Hematopoietic multipotent progenitor cell treated with erythropoietin and hydrocortisone succinate and interleukin-3 and kit ligand, for 4 days (in vitro differentiated cells): ENCODE measurements at places on chromosomes 11 and 22.

DNA sequence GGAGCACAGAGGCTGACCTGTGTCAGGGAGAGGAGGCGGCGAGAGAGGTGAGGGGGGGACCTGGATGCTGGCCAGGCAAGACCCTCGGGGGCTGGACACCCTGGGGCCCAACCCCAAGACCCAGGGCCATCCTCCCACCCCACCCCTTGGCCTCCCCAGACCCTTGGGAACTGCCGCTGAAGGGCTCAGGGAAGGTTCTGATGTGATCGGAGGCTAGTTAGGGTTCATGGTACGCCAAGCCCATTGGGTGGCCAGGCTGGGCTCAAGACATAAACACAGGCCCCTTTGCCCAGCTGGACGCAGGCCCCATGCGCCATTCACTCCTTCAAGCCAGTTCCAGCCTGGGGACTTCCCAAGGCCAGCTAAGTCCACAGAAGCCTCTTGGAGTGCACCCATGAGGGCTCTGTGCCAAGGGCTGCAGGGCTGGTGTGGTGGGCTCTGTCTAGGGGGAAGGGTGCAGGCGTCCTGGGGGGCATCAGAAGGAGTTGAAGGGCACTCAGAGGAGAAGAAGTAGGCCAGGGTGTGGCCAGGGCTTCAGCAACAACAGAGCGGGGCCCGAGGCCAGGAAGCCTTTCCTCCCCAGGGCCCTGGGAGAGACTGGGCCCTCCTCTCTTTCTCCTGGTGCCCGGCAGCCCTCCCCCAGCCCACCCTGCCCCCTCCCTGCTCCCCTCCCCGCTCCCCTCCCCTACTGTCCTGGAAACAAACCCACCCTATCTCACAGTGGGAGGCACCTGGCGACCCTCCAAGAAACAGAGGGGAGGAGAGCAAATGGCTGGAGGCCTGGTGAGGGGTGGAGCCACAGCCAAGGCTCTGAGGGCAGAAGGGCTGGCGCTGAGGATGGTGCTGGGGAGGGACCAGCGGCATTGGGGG lies 12.9 kb downstream of the TSPAN32 start:
- peak; percentile 88 for DNase-seq

GRCh38 chr11:82986446-82986845 lies 84.9 kb downstream of the DDIAS start:
- DNase-seq = no peak

GRCh38 chr22:46078241-46079092 lies 71.9 kb upstream of the PPARA start:
- DNase-seq = no peak

- DNase-seq = no peak
Measured at GRCh38 chr11:104076455-104076854, 40.0 kb downstream of the DDI1 start.

- DNase-seq = no peak
Measured at GRCh38 chr22:35590634-35591295, 26.4 kb downstream of the MB start.

DNA sequence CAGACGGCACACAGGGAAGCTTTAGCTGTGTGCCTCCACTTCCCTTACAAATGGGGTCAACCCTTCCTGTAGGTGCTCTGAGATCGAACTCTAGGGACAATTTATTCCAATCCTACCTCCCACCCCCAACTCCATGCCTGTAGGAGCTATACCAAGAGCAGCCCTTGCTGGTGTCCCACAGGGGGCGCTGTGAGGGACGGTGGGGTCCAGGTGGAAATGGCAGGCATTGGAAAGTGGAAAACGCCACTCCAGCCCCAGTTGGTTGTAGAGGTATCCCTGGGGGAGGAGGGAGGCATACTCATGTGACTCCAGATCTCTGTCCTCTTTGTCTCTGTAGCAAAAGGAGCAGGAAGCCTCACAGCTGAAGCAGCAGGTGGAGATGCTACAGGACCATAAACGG lies 161.3 kb downstream of the MYO18B start:
- DNase-seq = peak; percentile 11

- DNase-seq = no peak
Measured at GRCh38 chr11:70454197-70454767, 56.0 kb downstream of the CTTN start.

GRCh38 chr11:44805596-44805995 lies 78.8 kb downstream of the TSPAN18 start:
- no peak for DNase-seq

- no peak for DNase-seq
Measured at GRCh38 chr11:76568139-76568538, 102.4 kb downstream of the LRRC32 start.

GRCh38 chr11:26283852-26284408 lies 48.0 kb upstream of the ANO3 start:
- DNase-seq = no peak

DNA sequence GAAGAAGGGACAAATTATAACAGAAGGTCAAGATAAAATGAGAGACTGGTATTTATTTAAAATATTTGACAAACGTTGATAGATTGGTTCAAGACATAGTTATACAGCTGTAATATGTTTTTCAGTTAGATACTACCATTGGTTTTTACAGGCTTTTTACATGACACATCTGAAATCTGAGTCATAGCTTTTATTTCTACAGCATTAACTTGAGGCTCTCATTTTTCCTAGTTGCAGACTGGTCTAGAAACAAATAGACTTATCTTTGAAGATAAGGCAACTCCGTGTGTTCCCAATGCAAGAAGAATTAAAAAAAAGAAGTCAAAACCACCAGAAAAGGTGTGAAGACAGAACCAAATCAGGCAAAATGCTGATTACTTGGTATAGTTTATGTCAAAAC lies 31.3 kb downstream of the CEP57 start:
- DNase-seq = no peak

DNA sequence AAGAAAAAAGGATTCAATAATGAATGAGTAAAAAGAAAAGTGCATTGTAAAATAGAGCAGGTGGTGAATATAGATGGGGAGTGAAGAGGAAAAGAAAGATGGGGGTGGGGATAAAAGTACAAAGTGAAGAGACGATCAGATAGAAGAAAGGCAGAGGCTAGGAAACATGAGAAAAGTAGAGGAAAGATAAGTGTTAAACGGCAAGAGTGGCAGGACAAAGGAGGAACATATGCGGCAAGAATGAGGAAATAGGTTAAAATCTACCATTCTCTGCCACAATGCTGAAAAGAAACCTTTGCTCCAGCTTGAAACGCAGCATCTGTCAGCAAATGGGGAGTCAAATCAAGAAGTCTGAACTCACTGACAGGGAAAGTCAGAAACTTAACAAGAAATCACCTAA lies 6.8 kb downstream of the FUT4 start:
- peak; percentile 50 for DNase-seq

DNA sequence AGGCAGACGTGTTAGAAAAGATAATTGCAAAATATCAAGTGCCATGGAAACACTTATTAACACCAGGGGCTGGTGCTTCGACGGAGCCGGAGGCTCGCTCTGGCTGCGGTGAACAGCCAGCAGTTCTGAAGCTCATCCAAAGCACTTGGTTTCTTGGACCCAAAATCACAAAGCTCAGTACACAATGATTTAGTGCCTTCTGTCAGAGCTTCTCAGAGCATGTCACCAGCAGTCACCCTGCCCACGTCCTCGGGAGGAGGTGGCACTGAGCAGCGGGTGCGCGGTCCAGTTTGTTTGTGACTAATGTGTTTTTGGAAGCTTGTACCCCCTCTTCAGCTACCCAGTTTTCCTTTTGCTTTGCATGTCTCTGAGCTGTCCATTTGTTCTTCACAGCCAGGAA lies 58.7 kb upstream of the KIRREL3 start:
- no peak for DNase-seq

GRCh38 chr22:26417406-26417805 lies 11.7 kb upstream of the ASPHD2 start:
- DNase-seq = no peak

GRCh38 chr11:66322732-66323427 lies 6.0 kb upstream of the CD248 start:
- DNase-seq = no peak

GRCh38 chr11:78290293-78291176 lies 101.8 kb downstream of the USP35 start:
- DNase-seq = peak; percentile 94

- no peak for DNase-seq
Measured at GRCh38 chr22:25728071-25728470, 13.9 kb upstream of the MYO18B start.

DNA sequence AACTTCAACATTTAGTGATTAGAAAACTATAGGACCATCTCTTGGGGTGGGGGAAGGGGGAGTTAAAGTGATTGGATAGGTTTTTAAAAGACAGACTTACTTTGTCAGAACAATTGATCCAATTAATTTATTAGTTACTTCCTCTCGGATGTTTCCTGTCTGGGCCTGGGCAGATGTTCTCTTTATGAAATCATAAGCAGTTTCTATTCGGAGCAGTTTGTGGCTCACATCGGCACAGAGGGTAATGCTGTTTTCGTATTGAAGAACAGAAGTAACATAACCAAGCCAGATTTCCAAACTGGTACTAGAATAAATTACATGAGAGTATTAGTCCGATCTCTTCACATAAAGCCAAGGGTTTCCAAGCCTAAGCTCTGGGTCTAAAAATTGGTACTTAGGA lies 20.6 kb downstream of the PIWIL3 start:
- peak; percentile 51 for DNase-seq

DNA sequence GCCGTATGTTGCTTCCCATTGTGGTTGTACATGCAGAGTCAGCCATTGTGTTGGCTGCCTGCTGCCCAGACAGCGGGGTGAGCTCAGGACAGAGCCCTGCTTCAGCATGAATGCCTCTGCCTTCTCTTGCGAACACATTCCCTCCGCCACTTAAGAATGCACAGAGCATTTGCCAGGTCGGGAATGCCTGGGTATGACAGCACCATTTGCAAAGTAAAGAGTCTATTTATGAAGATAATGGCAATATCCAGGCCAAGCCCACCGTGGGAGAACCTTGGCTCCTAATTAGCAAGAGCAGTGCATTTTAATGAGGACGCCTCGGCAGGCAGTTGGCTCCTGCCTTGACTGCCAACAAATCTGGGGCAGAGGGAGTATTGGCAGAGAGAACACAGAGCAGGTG lies 62.5 kb upstream of the SORL1 start:
- no peak for DNase-seq

DNA sequence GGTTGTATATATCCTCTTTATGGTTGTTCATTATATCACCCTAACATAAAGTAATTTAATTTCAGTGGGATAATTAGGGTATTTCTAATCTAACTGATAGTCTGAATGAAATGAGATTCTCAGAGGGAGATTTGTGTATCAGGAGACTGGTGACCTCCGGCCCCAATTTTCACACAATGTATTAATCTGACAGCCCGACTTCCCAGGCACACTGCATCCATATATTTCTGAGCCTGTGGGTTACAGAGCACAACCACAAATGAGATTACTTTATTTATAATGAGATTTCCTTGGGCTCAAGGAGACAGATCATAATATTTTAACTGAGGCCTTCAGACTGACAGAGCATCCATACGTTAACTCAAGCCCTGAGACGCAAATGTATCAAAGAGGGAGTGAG lies 125.9 kb downstream of the RCN1 start:
- DNase-seq = no peak

DNA sequence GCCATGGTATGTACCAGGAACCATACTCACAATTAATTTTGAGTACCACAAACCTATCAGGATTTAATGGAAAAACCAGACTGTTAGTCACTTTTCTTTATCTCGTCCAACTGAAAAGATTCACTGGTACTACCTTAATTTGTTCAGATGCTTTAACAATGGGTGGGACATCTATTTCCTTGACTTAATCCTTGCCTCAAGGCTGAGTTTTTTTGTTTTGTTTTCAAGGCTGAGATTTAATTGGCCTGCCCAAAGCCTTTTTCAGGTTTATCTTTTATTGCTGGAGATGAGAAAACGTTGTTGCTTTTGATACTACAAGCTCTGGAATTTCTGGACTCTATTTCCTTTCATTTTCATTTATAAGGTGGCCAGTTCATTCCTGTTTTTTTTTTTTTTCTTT lies 50.4 kb downstream of the NELL1 start:
- DNase-seq = no peak
